H1 (cell line): ENCODE measurements at places on chromosomes 4 and X.

- DNase-seq, result no peak
Observed at GRCh38 chr4:86544310-86544966, 49.7 kb upstream of the PTPN13 start.

DNA sequence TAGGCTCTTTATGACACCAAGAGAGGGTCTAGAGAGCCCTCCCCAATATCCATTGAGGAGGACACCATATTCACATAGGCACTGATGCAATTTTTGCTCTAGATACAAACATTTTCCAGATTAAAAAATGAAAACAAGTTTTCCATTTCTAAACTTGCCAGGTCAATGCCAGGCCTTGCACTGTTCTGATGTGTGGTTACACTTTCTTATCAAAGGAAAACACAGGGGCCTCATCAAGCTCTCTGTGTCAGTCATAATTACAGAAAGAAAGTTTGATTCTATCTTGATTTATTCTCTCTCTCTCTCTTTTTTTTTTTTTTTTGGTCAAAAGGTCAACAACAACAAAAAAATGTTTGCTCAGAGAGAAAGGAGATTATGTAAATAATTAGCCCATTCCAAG is 80.2 kb upstream of the ACSL4 start:
- no peak for DNase-seq

- DNase-seq, result no peak
Observed at GRCh38 chr4:122090989-122091388, 61.1 kb upstream of the BLTP1 start.

DNA sequence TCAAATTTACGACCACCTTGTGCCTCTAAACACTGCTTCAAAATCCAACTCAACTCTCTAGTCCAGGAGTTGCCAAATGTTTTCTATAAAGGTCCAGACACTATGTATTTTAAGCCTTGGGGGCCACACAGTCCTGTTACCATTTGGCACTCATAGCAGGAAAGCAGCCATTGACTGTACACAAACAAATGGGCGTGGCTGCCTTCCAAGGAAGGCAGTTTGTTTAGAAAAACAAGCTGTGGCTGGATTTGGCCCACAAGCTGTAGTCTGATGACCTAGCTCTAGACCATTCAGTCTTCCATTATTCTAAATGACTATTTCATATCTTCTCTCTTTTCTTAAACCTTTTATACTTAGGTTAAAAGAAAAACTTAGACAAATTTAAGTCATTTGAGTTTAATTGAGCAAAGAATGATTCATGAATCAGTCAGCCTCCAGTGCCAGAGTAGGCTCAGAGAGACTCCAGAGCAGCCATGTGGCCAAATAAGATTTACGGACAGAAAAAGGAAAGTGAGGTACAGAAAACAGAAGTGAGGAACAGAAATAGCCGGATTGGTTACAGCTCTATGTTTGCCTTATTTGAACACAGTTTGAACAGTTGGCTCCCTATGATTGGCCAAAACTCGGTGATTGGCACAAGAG is 825.8 kb upstream of the LCORL start:
- DNase-seq, result no peak

DNA sequence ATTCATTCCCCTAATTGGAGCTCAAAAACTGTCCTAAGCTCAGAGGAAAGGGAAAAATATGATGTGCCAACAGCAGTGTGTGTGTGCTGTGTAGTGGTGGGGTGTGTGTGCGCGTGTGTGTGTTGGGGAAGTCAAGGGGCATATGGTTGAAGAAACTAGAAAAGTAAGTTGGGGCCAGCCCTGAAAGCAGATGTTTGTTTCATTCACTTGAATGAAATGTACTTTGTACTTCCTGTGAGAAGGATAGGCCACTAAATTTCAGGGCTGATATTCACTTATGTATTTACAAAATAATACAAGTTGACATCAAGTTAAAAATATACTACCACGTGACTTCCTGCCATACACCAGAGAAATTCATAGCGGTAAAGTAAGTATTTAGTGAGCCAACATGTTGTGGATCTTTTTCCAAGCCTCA is 151.3 kb upstream of the JADE1 start:
- DNase-seq, result no peak

DNA sequence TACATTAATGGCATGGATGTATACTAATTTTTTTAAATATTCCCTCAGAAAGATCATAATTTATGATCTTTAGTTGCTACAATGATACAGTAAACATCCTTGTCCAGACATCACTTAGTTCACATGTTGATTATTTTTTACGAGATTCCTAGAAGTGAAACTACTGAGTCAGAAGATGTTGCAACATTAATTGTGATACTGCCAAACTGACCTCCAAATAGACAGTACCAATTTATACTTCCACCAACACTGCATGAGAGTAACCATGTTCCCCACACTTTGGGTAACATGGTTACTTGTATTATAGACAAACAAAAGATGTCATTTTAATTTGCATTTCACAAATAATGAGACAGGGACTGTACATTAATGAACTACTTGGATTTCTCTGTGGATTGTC is 19.6 kb downstream of the RCHY1 start:
- DNase-seq, result no peak

- DNase-seq, result no peak
Observed at GRCh38 chrX:139026811-139027210, 315.3 kb upstream of the FGF13 start.

DNA sequence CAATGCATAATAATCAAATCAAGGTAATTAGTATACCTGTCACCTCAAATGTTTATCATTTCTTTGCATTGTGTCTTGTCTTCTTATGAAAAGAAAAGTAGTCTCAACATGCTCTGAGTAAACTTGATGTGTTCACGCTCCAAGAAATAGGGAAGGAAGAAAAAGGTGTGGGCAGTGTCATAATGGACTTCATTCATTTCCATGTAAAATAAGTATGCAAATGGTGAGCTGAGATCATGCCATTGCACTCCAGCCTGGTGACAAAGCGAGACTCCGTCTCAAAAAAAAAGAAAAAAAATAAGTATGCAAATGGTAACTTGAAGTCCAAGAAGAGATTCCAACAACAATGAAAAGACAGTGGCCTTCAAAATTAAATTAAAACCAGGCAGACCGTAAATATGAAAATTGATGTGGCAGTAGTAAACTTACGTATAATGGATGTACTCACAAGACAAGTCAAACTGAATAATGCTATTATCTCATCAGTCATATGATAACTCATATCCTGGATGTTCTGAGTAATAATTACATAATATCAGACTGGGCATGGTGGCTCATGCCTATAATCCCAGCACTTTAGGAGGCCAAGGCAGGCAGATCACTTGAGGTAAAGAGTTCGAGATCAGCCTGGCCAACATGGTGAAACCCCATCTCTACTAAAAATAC is 6.0 kb upstream of the CWH43 start:
- no peak for DNase-seq

DNA sequence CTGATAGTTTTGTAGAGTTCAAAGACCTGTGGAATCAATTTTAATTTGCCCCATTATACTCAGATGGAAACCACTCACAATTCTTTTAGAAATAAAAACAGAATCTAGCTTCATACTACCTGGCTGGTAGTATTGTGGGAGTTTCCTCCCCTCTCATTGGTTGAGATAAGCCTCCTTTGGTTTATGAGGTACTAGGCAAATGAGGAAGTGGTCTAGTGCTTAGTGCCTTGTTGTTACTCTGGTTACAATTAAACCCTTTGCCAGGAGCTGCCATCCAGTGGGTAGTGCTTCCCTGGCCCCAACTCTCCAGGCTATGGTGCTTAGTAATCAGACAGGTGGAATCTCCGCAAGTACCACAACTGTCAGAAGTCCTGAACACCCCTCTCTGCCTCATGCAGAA is 118.3 kb downstream of the CDKL5 start:
- DNase-seq, result no peak

GRCh38 chrX:153482376-153483015 is 12.1 kb upstream of the HAUS7 start:
- no peak for DNase-seq

DNA sequence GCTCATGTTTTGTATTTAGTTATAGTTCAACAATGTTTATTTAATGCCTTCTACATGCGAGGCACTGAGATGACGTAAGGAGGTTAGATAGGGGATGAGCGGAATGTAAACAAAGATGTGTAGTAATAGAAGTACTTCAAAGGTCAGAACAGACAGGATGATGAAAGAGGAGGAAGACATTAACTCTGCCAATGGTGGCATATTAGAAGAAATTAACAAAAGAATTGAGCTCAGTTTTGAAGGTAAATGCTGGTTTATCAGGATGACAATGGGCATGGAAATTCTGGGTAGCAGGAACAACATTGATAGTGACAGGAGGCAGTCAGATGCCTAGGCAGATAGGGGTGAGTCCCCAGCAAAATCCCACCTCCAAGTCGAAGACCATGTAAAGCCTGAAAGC is 62.3 kb upstream of the PGRMC2 start:
- DNase-seq, result no peak

GRCh38 chr4:59818656-59819055 is 1381.5 kb upstream of the ADGRL3 start:
- no peak for DNase-seq

- no peak for DNase-seq
Observed at GRCh38 chr4:6169239-6169638, 31.1 kb downstream of the JAKMIP1 start.

DNA sequence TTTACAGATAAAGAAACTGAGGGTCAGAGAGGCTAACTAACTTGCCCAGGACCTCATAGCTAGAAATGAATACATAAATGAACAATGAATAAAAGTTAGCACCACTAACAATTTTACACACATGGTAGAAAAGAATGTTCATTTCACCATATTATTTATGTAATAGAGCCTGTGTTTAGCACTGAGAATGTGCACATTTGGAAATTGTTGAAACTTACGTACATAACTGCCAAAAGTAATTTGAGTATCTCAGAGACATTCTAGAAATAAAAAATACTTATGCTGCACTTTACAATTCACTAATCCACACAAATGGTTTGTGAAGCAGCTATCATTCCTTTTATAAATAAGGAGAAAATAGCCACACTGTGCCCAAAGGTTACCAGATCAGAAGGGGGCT is 9.9 kb downstream of the CASK start:
- no peak for DNase-seq

- DNase-seq, result no peak
Observed at GRCh38 chrX:1242891-1243402, 25.7 kb upstream of the CSF2RA start.

- no peak for DNase-seq
Observed at GRCh38 chr4:3269991-3270611, 21.1 kb downstream of the MSANTD1 start.

DNA sequence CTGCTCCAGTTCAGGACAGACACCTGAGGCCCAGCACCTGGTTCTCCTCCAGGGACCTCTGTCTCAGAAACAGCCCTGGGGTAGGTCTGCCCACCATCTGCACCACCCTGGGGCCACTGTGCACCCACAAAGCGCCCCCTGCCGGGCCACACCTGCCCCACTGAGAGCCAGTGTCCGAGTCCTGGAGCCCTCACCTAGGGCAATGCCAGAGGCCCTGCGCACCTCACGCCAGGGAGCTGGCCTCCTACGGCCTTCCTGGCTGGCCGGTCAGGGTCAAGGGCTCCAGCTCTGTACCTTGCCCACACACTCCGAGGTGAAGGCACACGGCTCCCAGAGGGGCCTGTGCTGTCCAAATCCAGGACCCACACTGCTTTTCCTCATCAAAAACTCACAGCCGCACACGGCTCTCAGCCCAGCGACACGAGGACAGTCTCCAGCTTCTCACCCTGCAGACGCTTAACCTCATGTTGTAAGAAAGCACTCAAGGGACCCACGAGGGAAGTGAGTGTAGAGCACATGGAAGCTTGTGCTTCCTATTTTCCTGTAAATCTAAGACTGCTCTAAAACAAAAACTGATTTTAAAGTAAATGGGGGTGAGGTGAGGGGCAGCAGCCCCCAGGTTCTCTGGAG is 5.4 kb downstream of the CTBP1 start:
- DNase-seq, result no peak

- DNase-seq, result no peak
Observed at GRCh38 chr4:59387759-59388758, 1812.1 kb upstream of the ADGRL3 start.

GRCh38 chrX:34805951-34806350 is 136.6 kb upstream of the FAM47B start:
- no peak for DNase-seq

DNA sequence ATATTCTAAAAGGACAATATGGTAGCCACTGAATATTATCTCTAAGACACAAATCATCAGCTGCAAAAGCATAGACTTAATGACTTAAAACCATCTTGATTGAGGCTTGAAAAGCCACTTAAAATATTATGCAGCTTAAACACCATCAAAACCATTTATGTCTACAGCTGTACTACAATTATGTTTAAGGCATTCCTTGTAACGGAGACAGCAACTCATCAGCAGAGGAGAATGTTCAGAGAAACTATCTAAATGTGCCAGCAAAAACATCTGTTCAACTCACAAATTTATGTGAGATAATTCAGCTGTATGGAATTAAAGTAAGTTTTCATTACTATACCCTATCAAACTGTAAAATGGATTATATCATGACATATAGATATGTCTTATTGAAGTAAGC is 147.9 kb upstream of the CTSO start:
- no peak for DNase-seq

GRCh38 chr4:122453384-122453995 is 3.0 kb downstream of the IL2 start:
- no peak for DNase-seq

- DNase-seq, result no peak
Observed at GRCh38 chrX:34300871-34301270, 168.8 kb upstream of the FAM47A start.

GRCh38 chr4:71466775-71467174 is 128.0 kb downstream of the SLC4A4 start:
- no peak for DNase-seq

- no peak for DNase-seq
Observed at GRCh38 chr4:94802091-94802490, 44.3 kb downstream of the BMPR1B start.

- DNase-seq, result no peak
Observed at GRCh38 chrX:43456063-43456462, 200.0 kb upstream of the MAOA start.

DNA sequence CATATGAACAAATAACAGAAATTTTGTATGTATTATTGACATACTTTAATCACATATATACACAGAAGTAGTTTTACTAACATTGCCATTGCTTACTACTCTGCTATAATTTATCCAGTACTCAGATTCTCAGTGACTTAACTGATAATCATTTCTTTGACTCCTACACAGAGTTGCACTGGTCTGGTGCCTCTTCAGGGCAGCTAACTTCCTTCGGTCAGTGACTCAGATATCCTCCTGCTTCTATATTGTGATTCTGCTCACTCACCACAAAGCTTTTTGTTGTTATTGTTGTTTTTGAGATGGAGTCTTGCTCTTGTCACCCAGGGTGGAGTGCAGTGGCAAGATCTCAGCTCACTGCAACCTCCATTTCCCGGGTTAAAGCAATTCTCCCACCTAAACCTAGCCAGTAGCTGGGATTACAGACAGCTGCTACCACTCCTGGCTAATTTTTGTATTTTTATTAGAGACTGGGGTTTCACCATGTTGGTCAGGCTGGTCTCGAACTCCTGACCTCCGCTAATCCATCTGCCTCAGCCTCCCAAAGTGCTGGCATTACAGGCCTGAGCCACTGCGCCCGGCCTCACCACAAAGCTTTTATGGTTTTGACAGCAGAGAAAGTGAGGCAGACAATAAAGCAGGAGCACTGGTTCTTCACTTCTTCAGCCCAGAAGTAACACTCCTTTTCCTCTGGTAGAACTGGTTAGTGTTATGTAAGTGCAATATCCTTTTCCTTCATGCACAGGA is 499.3 kb downstream of the EPHA5 start:
- no peak for DNase-seq
